ENCODE measurements at places on chromosomes 5 and 9.
A peak's percentile ranks its signal among the peaks of the same experiment; 100 is the strongest.

- DNase-seq = peak; percentile 54
These were observed 21.5 kb upstream of the ARHGAP26 start for GRCh38 chr5:142748568-142749249.

DNA sequence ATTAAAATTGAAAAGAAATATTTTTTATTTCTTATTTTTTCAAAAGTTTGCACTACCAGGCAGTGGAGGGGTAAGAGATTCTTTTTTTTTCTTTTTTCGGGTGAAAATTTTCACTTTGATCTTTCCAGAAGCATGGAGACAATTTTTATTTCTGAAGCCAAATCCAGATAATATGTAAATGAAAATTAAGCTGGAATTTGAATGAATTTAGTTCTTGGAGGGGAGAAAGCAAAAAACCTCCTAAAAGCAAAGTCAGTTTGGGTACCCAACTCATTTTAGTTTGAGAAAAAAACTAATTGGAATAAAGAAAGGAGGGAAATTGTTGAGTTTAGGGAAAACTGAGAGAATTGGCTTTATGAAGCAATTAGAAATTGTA, 872 bp downstream of the ZNF618 start:
- DNase-seq = no peak

DNA sequence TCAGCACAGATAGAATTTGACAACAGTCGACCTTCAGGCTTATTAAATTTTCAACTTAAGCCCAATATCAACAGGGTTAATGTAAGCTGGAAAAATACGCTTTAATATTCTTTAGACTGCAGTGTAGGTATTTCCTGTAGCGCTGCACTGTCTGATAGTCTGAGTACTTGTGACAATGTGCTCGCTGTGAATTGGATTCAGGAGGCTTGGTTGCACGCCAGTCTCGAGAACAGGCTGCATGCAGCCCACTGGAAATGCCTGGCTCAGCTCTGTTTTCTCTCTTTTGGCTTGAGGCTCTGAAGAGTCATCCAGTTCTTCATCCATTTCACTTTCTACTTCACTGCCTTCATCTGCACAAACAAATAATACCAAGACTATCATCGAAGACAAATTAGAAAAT, 300.9 kb downstream of the RFX3 start:
- DNase-seq = no peak

- no peak for DNase-seq
These were observed 168.1 kb upstream of the RASEF start for GRCh38 chr9:83231039-83231438.

- peak; percentile 76 for DNase-seq
These were observed 3.0 kb downstream of the N4BP3 start for GRCh38 chr5:178116143-178116885.

DNA sequence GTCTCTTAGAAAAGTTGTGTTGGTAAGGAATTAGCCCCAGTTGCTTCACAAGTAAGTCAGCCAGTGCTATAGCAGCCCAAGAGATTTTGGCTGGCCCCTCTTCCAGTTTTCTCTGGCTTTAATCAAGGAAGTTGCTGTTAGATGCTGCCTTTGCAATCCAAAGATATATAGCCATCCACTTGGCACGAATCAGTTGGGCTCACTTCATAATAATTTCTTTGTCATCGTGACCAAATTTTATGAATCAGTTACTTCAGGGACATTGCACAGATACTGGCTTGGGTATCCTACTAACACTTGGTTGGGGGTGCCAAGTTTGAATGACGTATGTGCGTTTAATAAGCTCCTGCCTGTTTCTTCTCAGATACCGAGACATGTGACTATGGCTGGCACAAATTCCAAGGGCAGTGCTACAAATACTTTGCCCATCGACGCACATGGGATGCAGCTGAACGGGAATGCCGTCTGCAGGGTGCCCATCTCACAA, 81.5 kb downstream of the VCAN start:
- DNase-seq = no peak

DNA sequence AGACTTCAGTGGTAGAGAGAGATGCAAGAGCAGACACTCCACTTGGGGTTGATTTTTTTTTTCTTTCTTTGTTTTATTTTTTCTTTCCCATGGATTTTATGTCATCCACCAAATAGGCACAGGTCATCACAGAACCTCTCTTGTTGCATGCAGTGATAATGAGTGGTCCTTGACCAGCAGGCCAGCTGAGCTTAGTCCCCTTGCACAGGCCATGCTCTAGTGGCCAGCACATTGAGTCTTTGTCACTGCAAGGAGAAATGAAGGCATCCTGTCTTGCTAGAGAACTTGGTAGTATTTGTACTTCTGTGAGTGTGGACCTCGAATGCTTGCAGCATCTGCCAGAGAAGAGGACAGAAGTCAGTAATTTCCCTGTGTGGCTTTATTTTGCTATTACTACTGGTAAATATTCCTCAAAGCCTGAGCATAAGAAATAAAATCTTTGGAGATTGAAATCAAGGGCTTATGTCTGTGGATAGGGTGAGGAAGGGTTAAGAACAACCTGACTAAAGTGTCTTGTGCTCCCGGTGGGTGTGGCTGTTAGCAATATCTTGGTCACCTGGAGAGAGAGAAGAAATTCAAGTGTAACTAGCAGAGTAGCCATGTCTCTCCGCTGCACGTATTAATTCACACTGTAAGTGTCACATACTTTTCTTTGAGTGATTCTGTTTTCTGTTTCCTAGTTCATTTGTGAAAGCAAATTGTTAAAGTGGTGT, 45.3 kb upstream of the NCS1 start:
- no peak for DNase-seq

- DNase-seq = no peak
These were observed 20.8 kb upstream of the CKMT2 start for GRCh38 chr5:81212211-81212751.

DNA sequence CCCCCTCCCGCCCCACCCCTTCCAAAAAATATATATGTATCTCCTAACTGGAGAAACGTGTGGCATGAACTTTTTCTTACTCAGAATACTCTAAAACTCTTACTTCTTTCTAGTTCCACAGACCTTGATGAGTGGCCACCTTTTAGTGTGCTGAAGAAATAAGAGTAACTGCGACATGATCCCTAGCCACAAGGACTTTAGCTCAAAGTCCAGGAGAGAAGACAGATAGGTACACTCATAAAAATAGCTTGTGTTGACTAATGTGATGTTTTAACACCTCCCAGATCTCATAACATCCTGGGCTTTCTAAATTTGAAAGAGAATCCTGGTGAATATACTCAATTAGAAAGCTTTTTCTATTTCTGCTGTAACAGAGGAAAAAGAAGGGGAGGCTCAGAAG, 1005.0 kb upstream of the DMAC1 start:
- DNase-seq = no peak

DNA sequence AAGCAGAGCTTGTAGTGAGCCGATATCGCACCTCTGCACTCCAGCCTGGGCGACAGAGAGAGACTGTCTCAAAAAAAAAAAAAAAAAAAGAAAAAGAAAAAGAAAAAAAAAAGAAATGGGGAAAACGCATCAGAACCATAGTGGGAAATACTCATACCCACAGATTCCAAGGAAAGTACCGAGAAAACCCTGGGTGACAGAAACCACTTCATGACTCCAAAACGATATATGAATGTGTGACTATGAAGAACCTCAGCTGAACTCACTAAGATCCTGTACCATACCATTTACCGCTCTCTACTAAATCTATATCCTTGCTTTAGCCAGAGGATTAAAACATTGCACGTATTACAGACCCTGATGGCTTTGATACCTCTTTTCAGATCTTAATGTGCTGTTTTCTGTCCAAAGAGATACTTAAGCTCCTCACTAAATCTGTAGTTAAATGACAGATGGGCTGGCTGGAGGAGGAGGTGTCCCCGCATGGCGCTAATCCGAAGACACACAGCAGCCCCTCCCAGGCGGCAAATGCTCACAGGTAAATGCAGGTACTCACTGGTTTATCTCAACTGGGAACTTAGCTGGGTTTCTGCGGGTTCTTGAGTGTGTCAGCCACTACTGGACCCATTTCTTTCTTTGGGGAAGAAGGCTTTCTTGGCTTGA, 2.8 kb downstream of the LPCAT1 start:
- no peak for DNase-seq

- DNase-seq = no peak
These were observed 318.4 kb upstream of the RIOK2 start for GRCh38 chr5:97501286-97501964.

GRCh38 chr9:106758911-106759310, 104.1 kb upstream of the ZNF462 start:
- DNase-seq = no peak

DNA sequence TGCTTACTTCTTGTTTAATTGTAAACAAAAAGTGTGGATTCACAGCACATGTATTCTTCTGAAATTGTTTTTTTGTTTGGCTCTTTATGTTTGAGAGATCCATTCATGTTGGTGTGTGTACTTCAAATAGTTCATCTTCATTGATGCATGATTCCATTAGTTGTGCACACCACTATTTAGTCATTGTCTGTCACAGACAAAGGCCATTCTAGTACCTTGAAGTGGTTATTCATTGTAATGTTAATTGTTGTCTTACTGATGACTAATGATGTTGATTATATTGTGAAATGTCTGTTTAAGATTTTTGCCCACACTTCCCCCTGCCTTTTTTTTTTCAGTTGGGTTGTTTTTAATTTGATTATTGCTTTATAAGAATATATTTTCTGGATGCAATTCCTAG, 391.3 kb downstream of the DIRAS2 start:
- DNase-seq = no peak

- DNase-seq = no peak
These were observed 28.9 kb downstream of the TMEM167A start for GRCh38 chr5:83048277-83048676.

DNA sequence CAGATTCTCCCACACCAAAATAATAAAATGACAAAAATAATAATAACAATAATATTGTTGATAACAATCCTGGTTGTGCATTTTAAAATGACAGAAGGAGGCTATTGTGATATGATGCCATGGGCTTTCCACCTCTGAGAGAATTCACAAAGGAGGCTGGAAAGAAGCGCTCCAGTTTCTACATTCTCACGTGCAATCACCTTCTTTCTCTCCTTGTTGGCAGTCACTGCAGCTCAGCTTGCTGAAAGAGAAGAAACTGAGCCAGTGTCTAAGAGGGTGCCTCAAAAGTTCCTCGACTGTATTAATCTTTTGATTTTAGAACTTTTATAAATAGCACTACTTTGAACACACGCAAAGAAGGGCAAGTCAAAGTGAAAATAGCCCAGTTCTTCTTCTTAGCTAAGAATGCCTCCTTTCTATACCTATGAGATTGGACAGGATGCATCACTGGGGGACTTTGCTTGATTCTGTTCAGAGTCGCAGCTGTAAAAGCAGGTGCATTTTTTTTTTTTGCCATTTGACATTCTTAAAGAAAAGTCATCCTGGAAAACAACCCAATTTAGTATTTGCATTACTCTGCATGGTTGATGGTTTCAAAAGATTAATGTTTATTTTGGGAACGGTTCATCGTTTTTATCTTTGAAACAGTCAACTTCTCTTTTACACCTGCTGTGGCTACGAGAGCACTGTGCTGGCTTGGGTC, 12.4 kb upstream of the SUB1 start:
- DNase-seq = no peak

DNA sequence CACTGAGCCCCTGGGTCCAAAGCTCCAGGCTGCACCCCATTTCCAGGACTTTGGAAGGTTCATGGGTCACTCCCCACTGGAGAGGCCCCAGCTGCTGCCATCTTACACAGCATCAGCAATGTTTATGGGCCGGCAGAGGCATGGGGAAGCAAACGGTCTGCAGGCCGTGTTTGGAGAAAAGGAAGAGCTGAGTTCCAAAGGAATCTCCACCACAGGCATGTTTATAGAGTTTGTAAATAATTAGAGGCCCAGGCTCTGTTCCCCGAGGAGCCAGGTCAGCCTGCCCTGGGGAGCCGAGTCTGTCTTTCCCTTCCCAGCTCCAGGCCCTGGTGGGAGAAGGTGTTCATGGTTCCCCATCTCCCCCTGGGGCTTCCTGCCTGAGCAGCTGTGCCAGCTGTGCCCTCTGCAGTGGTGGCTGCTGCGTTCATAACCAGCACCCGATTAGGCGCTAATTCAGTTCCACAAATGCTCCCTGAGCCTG, 64.8 kb downstream of the COL27A1 start:
- no peak for DNase-seq

- no peak for DNase-seq
These were observed 25.8 kb downstream of the PRRC2B start for GRCh38 chr9:131419716-131420115.

DNA sequence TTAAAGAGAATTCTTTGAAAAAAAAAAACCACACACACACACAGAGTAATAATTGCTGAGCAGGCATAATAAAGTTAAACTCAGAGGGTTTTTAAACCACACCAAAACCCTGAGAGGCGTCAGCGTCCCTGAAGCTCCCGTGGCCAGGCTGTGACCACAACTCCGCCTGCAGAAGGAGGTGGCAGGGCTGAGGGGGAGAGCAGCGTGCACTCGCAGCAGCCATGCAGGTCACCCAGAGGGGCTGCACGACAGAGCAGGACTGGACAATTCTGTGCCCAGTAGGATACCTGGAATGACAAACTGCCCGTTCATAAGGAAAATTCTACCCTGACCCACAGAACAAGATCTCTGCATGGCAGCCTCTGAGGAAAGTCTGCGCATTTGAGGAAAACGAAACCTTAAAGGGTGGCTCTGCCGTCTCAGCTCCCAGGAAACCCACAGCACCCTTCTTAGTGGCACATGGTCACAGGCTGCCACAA, 44.0 kb downstream of the ROR2 start:
- peak; percentile 8 for DNase-seq

- DNase-seq = no peak
These were observed 4.2 kb downstream of the TNIP1 start for GRCh38 chr5:151076616-151077015.

DNA sequence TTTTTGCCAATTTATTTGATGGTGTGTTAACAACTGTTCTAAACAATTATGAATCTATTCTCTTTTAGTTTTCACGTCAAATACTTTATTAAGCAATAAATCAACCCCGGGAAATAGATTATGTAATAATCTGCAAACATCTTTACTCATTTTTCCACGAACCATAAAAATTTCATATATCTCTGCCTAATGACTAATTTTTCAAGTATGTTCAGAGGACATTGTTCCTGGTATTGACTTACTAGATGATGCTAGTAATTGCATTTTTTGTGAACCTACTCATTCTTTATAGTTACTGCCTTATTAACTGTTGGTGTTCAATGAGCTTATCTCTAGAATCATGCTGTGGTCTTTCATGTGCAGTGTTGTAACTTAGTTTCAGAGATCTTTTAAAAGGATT, 41.0 kb upstream of the FBN2 start:
- no peak for DNase-seq

GRCh38 chr5:173880306-173880985, 7.7 kb upstream of the CPEB4 start:
- no peak for DNase-seq

- no peak for DNase-seq
These were observed 53.9 kb downstream of the PSD2 start for GRCh38 chr5:139849501-139849900.

Measured in stimulated activated CD4-positive, alpha-beta T cell treated with anti-CD3 and anti-CD28 coated beads, Interleukin-4, amount 100 ng/mL, for 4 hours (primary cell).